Activated T-cell treated with anti-CD3 and anti-CD28 coated beads for 4 hours (primary cell): ENCODE measurements at places on chromosomes 16 and 17.

DNA sequence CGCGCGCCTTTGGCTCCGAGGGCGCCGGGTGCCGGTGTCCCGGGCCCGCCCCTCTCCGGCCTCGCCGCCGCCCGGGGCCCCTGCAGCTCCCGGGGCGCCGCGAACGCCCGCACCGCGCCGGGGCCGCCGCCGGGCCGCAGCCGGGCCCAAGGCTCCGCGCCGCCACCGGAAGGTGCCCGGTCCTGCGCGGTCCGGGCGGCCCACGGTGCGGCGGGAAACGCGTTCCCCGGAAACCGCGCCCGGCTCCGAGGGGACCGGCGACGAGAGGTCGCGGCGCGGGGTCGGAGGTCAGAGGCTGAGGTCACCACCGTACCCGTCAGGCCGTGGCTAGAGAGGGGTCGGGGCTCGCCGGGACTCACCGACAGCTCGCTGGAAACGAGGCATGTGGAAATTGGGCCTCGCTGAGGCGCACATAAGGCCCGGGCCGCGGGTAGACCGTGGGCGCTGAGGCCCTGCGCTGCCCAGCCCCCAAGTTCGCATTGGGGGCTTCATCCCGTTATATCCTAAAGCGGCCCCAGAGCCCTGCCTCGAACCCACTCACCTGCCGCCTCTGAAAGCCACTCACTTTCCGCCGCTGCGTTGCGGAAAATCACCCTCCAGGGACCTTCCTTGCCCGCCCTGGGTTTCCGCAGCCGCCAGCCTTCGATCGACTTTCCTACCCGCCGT, at the start of gene DUS1L:
DUS1L (minus strand) TSS at position 167 of the 666 bp plus-strand sequence. CDS start 745 bp downstream, outside the sequence.
- peak; percentile 58 for DNase-seq

- no peak for DNase-seq
Observed at GRCh38 chr16:26128296-26128695, 436.5 kb downstream of the HS3ST4 start.

DNA sequence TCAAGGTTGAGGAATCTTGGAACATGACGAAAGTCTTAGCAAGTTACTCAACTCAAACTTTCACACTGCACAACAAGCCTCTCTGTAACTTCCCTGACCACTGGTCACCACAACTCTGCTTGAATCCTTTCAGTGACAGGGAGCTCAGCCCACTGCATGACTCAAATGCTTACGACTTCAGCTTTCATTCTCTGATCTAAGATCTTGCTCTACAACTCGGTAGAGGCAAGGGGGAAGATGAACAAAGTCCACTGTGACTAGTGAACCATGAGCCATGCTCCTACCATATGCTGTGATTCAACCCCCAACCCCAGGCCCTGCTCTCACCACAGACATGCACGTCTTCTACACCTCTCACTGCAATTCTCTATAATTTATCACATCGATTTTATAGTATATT, 160.9 kb downstream of the SLC39A11 start:
- no peak for DNase-seq

- no peak for DNase-seq
Observed at GRCh38 chr16:15906439-15906838, 18.0 kb upstream of the CEP20 start.

- DNase-seq, result no peak
Observed at GRCh38 chr16:78509965-78510364, 410.5 kb downstream of the WWOX start.

DNA sequence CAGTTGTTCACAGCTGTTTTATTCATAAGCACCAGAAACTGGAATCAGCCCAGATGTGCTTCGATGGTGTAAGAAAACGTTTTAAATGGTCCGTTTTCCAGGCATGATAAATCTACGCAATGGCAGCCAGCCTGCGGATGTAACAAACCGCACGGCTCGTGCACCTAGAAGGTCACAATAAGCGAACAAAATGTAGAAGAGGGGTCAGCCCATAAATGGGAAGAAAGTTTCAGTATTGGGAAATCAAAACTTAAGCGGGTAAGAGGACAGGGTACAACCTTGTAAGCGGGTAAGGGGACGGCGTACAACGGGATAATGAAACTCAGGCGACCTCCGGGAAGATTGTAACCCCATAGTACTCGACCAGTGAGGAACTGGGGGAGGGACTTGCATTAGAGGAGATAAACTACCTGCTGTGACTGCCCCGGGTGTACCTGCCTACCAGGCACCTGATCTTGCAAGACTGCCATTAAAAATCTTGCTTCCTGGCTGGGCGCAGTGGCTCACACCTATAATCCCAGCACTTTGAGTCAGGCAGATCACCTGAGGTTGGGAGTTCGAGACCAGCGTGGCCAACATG, 66.6 kb downstream of the ANKRD11 start:
- DNase-seq, result no peak
